ENCODE measurements at places on chromosomes 5 and 9. TPM values are rescaled to one million over a fixed set of nuclear protein-coding genes. Genes with fewer than 3 reads are reported as not detected.

DNA sequence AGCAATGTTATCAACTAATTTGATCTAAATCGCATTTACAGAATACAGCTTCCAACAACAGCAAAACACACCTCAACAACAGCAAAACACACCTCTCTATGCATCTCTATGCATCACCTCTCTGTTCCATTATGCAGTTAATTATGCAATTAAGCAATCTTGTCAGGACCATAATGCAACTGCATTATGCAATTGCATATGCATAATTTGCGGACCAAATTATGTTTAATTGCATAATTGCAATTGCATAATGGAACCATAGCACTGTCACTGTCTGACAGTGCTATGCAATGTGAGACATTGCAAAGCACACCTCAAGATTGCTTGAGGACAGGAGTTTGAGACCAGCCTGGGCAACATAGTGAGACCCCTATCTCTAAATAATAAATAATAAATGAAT, 80.4 kb upstream of the PRSS3 start:
- no peaks in the 10 kb centered on the region for H3K4me1 ChIP-seq
- H3K36me3 ChIP-seq, result no peaks in the 10 kb centered on the region
- DNase-seq, result no peak
- peaks cover 17% of the 10 kb centered on the region for H3K27me3 ChIP-seq
- no peak overlapping the region for H3K27ac ChIP-seq

DNA sequence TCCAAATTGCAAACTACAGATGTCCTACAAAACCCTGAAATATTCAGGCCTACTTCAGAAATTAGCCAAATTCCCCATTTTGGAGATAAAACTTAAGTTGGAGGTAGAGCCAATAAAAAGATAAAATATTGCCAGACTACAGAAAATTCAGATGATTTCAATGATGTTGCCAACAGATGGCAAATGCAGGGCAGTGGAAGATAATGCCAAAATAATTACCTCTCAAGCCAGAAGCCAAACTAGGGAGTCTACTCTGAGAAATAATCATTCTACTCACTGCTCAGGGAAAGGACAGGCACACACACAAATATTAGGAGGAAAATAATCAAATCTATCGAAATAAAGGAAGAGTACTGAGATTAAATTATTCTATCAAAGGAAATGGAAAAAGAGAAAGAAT, 347.5 kb upstream of the CCNG1 start:
- H3K4me1 ChIP-seq, result no peaks in the 10 kb centered on the region
- no peak overlapping the region for H3K27ac ChIP-seq
- DNase-seq, result no peak
- no peak overlapping the region for H3K4me3 ChIP-seq
- no peaks in the 10 kb centered on the region for H3K36me3 ChIP-seq

DNA sequence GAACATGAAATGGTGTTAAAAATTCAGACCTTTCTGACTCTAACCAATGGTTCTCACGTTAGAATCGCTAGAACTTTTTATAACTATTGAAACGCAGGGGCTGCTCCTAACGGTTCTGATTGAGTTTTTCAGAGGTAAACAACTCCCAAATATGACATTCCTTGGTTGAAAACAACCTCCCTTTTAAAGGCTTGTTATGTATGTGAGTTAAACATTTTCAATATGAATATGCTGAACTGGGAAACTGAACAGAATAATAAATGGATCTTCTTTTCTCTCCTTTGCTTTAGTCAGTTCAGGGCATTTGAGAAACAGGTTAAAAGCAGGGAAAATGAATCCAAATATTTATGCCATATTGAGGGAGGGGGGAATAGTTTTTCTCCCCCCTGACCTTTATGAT, 13.2 kb upstream of the DPYSL3 start:
- H3K36me3 ChIP-seq, result no peaks in the 10 kb centered on the region
- peak overlapping the region; percentile 35 for H3K27ac ChIP-seq
- H3K4me1 ChIP-seq, result peaks cover 10% of the 10 kb centered on the region
- H3K27me3 ChIP-seq, result no peaks in the 10 kb centered on the region

DNA sequence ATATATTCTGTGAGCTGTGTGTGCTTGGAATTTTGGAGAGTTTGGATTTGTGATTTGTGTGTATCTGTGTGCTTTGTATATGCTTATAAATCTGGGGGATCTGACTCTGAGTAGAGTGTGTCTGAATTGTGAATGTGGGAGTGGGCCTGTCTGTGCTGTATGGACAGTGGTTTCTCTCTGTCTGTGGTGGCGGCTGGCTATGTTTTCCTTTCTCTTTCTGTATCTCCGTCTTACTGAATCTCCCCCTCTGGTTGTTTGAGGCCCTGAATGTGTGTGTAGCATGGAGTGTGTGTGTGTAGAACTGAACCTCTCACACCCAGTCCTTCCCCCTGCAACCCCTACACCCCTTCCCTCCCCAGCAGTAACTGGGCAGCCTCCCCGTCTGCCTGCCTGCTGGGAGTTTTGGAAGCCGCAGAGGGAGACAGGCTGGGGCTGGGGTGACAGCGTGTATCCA, 4.7 kb downstream of the CXXC5 start:
- peak overlapping the region; percentile 41 for H3K4me3 ChIP-seq
- DNase-seq, result no peak
- peaks cover 66% of the 10 kb centered on the region for H3K4me1 ChIP-seq
- H3K36me3 ChIP-seq, result no peaks in the 10 kb centered on the region

DNA sequence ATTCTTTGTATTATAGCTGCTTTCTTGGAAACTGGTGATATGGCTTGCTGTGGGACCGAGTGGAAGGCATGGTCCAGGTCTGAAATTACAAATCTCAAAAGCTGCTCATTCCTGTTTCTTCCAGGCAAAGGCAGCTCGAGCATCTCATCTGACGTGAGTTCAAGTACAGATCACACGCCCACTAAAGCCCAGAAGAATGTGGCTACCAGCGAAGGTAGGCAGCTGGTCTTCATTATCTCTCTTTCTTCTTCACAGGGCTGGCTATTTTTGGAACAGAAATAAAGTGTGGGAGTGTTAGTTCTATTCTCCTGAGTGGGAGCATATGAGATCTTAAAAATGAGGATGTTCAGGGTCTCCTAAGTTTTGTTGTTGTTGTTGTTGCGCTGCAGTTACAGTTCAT, 115.9 kb downstream of the FBXL7 start:
- peaks cover 6% of the 10 kb centered on the region for H3K4me1 ChIP-seq
- no peak overlapping the region for H3K4me3 ChIP-seq
- no peaks in the 10 kb centered on the region for H3K36me3 ChIP-seq
- H3K27me3 ChIP-seq, result no peaks in the 10 kb centered on the region
- peak; percentile 52 for DNase-seq
- H3K27ac ChIP-seq, result no peak overlapping the region

- H3K27me3 ChIP-seq, result no peaks in the 10 kb centered on the region
- DNase-seq, result no peak
- H3K4me1 ChIP-seq, result peaks cover 3% of the 10 kb centered on the region
- peak overlapping the region; percentile 99 for H3K27ac ChIP-seq
- H3K4me3 ChIP-seq, result peak overlapping the region; percentile 93
These were observed 424 bp downstream of the HNRNPA0 start for GRCh38 chr5:137753691-137754187.

GRCh38 chr5:23385036-23385435, 122.4 kb upstream of the PRDM9 start:
- no peak for DNase-seq
- H3K36me3 ChIP-seq, result no peaks in the 10 kb centered on the region
- H3K4me3 ChIP-seq, result no peak overlapping the region
- no peaks in the 10 kb centered on the region for H3K27me3 ChIP-seq

DNA sequence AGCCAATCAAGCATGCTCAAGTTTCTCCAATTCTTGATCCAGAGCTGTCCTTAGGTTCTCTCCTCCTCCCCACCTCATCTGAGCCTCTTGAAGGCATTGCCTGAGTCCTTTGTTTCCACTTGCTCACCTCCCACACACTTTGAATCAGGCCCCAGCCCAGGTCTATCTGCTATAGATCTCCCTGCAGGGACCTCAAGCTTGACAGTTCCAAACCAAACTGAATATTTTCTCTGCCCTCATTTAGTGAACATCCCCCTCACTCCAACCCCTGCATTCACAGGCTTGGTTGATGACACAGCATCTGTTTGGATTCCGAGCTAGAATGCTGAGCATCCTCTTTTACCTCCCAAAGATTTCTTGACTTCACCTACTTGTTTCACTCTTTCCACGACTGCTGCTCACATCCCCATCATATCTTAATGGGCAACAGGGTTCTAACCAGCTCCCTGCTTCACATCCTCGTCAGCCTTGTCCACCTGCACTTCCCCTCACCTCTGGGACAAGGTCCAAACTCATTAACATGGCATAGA, 474.5 kb downstream of the ZSWIM6 start:
- H3K27me3 ChIP-seq, result peaks cover under 1% of the 10 kb centered on the region
- no peaks in the 10 kb centered on the region for H3K36me3 ChIP-seq
- peaks cover 10% of the 10 kb centered on the region for H3K4me1 ChIP-seq

PCSK1 gene
- 0.48 TPM for total RNA-seq

PCDHA6 gene
- total RNA-seq, result 2.7 TPM

CMBL gene
- total RNA-seq, result 39.7 TPM

SLC28A3 gene
- total RNA-seq, result 0.29 TPM
